Stimulated activated CD4-positive, alpha-beta T cell treated with anti-CD3 and anti-CD28 coated beads, Interleukin-4, amount 100 ng/mL, for 1 hour (primary cell): ENCODE measurements at places on chromosomes 3 and 15.

DNA sequence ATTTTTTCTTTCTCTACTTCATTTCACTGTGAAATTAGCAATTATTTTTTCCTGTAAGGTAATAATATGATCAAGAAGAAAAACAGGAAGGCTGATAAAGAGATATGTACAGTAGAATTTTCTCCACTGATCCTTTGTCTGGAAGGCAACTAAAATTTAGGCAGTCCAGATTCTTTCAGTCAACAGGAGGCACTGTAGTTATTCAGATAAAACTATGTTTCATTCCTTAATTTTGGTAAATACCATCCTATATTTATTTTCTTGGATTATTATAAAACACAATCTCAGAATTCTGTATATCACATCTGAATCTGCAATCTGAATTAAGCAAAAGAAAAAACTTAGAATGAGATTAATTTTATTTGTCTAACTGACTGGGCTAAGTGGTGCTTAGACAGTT is 343.2 kb downstream of the LSAMP start:
- no peak for DNase-seq

DNA sequence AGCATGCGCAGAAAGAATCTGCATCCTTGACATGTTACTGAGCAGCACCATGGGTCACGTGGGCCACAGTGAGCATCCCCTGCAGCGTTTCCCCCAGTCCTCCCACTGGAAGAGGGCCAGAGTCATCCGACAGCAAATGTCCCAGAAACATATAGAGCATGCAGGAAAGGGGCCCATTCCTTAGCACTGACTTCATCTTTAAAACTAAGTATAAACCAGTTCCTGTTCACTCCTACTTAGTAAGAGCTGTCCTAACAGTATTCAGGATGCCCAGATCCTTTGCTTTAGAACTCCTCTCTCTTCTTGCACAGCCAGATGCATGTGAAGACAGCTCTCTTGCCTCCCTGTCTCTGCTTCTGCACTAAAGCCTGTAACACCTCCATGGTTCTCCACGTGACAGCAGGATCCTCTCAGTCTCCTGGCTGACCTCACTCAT is 79.3 kb upstream of the OXTR start:
- no peak for DNase-seq

DNA sequence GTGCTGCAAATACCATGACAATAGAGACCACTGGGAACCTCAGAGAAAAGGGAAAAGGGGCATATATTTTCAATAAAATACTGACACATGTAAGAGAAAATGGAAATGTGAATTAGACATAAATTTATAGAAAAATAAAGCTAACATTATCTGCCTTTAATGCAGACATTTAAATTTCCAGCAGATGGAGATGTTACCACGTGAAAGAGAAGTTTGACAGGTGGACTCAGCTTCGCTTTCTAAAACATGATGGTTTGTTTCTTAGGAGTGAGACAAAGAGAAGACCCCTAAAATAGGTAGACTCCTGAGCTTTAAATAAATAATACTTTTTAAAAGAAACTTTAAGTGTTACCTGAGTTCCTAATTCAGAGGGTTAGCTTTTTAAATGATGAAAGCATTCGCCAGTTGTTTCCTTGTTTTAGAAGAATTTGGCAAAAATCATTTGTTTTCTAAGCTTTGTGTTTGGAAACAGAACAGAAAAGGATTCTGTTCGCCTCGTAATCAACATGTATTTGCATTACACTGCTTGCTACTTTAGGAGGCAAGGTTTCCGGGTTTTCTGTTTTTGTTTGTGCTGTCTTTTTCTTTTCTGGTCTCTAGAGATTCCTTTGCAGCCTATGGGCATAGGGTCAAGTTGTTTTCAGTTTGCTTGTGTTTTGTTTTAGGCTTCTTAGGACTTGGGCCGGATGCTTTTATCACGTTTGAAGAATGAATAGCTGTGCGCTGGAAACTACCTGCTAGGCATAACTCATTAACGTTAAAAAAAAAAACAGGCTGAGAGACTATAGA is 271.4 kb downstream of the THSD4 start:
- DNase-seq: no peak

DNA sequence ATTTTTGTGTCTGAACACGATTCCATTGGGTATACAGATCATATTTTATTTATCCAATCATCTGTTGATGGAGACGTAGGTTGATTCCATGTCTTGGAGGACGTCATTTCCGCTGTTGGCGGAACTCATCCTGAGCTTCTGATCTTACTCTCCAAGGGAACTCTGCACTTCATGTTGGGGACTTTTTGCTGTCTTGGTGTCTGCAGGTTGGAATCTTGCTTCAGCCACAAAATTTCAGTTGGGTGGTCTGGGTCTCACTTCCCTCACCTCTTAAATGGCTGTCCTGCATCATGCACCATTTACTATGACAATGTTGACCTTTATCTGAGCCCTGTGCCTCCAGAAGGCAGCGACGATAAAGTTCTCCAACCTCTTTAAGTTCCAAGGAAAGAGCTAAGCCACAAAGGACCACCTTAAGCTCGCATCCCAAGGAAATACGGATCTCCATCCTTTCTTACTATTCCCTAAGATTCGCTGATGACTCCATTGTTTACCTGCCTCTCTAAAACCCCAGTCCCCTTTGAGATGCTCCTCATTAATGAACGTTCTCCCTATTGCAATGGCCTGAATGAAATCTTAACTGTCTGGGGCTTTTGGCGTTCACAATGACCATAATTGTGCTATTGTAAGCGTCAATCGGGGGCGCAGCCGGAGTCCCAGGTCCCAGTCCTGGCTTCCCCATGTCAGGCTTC is 23.1 kb upstream of the RNU6-1 start:
- no peak for DNase-seq

GRCh38 chr15:101490408-101490891 is 943 bp upstream of the PCSK6 start:
- DNase-seq: no peak

DNA sequence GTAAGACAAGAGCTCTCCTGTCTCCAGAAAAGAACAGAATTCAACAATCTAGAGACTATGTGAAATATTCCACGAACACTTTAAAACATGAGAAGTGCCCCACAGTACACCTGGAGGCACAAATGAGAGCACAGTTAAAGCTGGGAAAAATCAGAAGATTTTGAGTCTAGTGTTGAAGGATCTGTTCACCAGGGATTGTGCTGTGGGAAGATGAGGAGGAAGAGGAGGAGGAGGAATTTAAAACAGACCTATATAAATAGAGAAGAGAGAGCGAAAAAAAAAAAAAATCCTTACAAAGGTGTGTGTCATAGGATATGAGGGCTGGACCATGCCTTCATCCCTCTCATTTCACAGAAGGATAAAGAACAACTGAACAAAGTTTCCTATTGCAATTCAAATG is 361.0 kb upstream of the SEMA6D start:
- DNase-seq: no peak

DNA sequence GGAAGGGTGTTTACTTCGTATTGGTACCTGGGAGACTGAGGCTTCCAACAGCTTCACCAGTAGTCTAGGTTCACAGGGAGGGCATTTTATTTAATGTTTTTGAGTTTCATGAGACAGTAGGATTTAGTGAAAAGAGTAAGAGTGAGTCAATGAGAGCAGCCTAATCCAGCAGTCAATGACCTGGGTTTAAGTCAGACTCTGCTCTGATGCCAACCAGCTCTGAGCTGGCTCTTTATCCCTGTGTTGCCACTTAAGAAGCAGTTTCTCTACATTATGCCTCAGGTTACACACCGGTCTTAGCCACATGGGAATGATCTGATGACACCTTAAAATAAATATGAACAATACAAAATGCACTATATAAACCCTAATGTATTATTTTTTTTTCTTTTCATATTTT is 59.4 kb upstream of the KCNMB2 start:
- no peak for DNase-seq
